Dorsolateral prefrontal cortex (tissue), 122 donors: ENCODE measurements at places on chromosomes 6 and 20. TPM values are rescaled to one million over a fixed set of nuclear protein-coding genes. Genes with fewer than 3 reads are reported as not detected.

The CAP2 gene
- 99.2 TPM for total RNA-seq

The PRSS16 gene
- 7.3 TPM for total RNA-seq

The ELOVL2 gene
- total RNA-seq = 13.8 TPM

The SLC17A1 gene
- total RNA-seq = not detected

The ULBP3 gene
- total RNA-seq = 4.0 TPM

The TGM3 gene
- total RNA-seq = not detected

The DEFB124 gene
- total RNA-seq = not detected

The FOXF2 gene
- 4.0 TPM for total RNA-seq

The SLC35D3 gene
- not detected for total RNA-seq

The GGTLC1 gene
- not detected for total RNA-seq

The EDN3 gene
- 1.4 TPM for total RNA-seq

- DNase-seq = no peak
Observed at GRCh38 chr6:45411959-45412358, 34.2 kb upstream of the SUPT3H start.

DNA sequence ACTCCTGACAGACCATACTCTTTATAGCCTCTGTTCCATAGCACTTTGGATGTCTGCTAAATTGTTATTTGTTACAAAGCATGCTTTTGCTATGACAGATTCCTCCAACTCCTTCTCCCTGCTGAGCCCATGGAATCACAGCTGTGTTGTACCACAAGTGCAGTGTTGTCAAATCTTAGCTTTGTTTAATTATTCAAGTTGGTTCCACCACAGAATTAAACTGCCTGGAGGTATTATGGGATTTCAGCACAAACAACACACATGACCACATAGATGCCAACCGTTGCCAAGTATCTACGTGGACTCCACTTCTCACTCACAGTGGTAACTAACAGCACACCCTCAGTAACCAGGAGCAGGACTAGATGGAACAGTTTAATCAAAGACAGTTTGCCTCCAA, 32.7 kb upstream of the MARCKS start:
- DNase-seq = no peak

DNA sequence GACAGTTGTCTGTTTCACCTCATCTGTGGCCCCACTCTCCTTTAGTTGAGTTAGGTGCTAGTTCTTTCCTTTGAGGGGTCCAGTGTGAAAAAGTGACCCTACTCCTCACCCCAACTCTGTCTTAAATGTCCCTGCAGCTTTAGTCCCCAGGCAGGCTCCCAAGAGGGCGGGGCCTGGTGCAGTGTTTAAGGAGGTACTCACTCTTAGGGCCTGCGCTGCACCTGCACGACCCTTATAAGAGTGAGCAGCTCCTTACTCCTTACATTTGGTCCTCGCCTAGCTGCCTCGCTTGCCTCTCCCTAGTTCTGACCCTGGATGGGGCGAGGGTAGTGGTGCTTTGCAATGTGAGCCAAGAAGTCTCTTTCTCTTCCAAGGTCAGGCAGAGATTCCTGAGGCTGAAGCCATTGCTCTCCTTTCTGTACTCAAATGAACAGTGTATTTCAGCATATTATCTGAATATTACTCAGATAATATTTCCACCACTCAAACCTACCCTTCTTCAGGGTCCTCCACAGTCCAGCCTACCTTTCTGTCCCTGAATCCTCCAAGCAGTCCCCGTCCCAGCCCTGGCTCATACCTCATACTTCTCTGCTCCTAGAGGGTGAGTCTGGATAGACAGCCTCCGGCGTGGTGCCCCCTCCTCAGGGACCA, 11.9 kb upstream of the VEGFA start:
- peak; percentile 19 for DNase-seq

GRCh38 chr6:39553860-39554802, 171.1 kb downstream of the KIF6 start:
- DNase-seq = no peak

- no peak for DNase-seq
Observed at GRCh38 chr20:9867196-9867980, 28.5 kb upstream of the PAK5 start.

- DNase-seq = no peak
Observed at GRCh38 chr6:108730635-108731515, 117.3 kb upstream of the ARMC2 start.

DNA sequence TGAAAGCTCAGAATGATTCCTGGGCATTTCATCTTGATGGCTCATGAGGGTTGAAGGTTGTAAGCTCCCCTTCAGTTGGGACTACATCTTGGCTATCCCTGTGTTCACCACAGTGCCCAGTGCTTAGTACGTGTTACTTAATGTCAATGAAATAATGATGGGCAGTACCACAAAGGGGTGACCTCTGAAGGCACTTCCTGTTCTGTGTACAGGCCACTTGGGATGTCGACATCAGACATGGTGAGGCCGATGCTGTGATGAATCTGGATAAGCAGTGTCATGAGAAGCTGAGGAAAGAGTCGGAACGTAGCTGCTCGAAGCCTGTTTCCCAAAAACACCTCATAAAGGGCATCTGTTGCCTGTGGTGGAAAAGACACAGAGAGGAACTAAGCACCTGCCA, 27.6 kb upstream of the RBL1 start:
- no peak for DNase-seq

- no peak for DNase-seq
Observed at GRCh38 chr20:19923762-19924161, 93.4 kb upstream of the NAA20 start.

- DNase-seq = no peak
Observed at GRCh38 chr6:156980948-156981347, 203.8 kb downstream of the ARID1B start.

GRCh38 chr6:170405311-170405975, 98.9 kb downstream of the FAM120B start:
- no peak for DNase-seq

DNA sequence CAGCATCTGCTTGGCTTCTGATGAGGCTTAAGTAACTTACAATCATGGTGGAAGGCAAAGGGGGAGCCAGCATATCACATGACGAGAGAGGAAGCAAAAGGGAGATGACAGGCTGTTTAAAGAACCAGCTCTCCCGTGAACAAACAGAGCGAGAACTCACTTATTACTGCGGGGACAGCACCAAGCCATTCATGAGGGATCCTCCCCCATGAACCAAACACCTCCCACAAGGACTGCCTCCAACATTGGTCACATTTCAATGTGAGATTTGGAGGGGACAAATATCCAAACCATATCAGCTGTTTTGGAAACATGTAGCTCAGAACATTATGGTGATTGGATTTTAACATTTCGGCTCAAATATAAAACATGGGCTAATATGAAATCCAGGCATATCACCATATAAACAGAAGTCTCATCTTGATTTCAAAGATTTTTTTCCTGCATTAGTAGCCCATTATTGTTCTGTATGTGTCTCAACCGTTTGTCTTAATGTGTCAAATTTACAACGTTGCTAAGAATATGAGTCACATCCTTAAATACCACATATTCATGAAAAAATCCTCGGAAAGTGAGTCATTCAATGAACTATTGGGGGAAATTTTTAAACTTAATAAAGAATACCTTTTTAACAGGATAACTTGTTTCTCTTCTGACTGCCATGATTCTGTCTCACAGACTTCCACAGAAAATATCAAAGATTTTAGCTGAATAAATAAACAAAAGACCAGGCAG, 894.3 kb downstream of the TFAP2A start:
- DNase-seq = no peak

DNA sequence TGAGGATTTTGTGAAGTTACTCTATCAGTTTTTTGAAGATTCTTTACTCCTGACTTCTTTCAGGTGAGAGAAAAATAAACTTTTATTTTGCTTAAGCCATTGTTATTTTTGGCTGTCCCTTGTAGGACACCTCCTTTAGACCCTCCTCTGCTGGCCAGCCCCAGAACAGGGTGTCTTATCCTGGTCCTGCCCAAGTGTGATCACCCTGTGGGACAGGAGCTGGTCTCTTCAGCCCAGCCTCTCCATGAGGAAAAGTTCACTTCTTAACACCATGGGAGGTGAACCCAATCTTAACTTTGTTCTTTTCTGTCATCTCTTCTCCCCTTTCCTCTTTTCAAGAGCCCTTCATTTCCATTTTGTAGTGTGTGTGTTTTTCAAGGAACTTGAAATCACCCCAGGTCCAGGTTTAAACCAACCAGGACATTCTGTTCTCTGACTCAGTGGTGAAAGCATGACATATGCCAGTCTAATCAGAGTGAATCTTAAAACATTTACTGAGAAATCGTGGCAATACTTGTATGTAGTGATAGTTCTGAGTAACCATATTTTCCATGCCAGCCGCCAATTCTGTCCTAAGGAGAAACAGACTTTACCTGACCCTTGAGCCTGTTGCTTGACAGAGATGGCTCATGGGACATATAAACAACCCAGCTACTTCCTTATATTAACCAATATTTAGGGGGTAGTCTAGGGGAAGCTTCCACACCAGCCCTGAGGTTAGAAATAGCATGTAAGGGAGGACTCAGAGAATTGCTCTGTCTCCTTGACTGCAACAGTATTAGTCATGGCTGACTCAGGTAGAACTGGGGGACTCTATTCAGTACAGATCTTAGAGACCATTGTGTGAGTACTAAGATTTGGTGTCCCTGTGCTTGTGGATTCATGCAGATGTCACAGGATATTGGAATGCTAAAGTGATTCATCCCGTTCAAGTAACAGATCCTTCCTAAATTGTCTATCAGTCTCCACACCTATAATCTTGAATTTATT, 48.8 kb downstream of the FLRT3 start:
- DNase-seq = no peak

- no peak for DNase-seq
Observed at GRCh38 chr20:9294041-9294440, 220.3 kb upstream of the LAMP5 start.

DNA sequence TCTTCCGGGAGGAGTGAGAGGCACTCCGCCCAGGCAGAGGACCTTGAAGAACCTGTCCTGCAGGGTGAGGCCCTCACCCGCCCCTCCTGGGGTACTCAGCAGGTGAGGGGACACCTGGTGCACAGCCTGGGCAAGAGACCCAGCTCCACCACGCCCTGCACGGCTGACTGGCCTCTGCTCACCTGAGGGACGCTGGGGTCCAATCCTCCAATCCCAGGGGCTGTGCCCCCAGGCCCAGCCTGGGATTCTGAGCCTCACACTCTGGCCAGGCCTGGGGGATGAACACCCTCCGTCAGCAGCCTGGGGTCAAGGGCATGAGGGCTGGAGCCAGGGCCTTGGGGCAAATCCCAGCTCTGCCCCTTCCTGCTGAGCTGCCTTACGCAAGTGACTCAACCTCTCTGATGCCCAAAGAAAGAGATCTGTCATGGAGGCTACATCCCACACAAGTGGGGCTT, 149.9 kb upstream of the PTPN1 start:
- no peak for DNase-seq

DNA sequence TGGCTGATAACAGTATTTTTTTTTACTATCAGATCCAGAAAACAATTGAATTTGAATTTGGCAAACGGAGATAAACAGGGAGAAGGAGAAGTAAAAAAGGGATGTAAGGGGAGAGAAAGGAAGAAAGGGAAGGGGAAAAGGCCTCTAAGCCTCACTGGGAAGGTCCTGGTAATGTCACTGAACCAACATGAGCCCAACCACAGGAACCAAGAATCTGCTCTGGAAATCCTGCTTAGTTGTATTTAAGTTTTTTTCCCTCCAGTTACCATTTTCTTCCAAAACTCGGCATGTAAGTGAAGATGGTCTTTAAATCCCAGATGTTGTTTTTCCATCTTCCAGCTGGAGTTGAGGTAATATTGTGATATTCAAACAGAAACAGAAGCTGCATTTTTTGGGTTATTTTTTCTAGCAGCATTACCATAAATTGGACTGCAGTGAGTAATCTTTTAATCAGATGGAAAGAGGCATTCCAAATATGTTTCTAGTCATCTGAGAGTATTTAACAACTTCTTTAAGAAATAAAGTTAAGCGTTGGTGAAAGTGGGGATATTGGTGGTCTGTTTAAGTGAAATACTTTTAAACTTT, 91.1 kb downstream of the TXNDC5 start:
- DNase-seq = no peak

DNA sequence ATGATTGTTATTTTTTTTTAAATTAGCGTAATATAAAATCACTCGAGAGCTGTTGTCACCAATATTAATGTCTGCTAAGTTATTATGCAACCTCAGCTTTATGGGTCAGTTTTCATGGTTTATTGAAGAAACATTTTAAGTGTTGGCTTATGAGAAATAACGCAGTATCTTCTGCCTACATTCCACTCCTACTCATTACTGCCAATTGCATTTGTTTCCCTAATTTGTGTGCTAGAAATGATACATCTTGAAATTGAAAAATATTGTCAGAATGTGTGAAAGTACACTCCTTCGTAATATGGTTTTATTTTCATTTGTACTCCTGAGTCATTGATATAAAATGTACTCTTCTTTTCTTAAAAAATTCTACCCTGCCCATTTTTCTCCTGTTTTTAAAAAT, 333.3 kb upstream of the HSF2 start:
- DNase-seq = no peak

DNA sequence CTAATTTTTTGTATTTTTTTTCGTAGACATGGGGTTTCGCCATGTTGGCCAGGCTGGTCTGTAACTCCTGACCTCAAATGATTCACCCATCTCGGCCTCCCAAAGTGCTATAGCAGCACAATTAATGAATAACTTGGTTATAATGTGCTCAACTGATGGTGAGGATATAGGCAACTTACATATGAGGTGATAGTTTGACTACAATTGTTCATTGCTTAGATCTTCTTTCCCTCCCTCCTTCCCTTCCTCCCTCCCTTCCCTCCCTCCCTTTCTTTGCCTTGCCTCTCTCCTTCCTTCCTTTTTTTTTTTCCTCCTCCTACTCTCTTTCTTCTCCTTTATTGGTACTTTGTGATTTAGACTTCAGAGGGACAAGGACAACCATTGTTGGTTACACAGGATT, 151.2 kb downstream of the RNF144B start:
- DNase-seq = no peak

DNA sequence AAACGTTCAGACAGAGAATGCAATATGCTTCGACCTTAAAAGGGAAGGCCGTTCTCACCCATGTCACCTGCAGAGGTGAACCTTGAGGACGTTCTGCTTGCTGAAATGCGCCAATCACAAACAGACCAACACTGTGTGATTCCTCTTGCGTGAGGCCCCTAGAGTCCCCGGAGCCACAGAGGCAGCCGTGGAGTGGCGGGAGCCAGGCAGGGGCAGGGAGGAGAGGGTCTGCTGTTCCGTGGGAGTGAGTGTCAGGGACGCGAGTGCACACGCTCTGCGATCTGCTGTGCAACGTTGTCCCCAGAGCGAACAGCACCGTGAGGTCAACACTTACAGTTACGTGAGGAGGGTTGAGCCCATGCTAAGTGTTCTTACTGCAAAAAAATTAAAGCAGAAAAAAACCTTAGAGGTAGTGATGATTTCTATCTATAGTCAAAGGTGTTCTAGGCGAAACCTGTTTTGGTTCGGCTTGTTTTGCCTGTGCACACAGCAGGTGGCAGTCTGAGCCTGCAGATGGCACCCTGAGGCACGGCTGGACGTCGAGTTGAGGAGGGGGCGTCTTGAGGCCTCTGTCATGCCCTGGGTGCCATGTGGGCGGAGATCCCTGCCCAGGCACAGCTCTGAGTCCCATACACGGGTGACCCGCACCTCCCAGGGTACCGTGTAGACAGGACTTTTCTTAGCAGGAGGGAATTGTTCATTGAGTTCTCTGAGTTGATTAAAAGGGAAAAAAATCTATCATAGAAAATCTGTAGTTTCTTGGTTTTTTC, 71.7 kb upstream of the FRMD1 start:
- no peak for DNase-seq

GRCh38 chr6:71239694-71240093, 48.9 kb upstream of the OGFRL1 start:
- DNase-seq = no peak
